ENCODE measurements at places on chromosomes 3 and 15.

GRCh38 chr15:99432271-99433025 is 133.3 kb upstream of the MEF2A start:
- DNase-seq = no peak

DNA sequence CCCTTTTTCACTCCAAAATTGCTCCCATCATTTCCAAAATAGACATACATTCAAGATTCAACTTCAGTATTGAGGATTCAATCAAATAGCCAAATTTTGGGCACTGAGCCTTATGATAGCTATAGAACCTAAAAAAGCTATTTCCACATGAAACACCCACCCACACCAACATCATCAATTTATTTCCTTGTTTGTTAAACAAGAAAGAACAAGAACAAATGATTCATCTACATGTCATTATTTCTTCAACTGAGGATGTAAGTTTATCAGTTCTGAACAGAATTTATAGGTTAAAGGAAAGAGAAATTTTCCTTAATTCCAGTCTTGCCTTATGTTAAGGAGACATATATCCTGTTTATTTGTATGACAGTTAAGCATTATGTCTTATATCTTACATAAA is 32.2 kb downstream of the DPPA2 start:
- DNase-seq = no peak

GRCh38 chr15:58556541-58556940 is 124.8 kb downstream of the LIPC start:
- no peak for DNase-seq

DNA sequence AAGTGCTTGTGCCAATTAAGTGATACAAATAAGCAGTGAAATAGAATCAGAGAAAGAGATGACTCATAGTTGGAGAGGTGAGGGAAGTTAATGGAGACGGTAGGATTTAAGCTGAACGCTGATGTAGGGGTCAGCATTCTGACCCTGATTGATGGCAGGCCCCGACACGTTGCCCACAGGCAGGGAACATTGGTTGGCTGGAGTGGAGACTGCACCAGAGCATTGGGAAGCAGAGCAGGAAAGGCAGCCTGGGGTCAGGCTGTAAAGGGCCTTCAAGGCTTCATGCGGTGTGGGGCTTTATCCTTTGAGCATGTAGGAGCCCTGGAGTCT is 68.6 kb downstream of the DCUN1D1 start:
- DNase-seq = peak; percentile 19

- DNase-seq = peak; percentile 62
Measured at GRCh38 chr3:132231633-132232032, 85.6 kb upstream of the ACP3 start.

Measured in fibroblast of lung (primary cell).